ENCODE measurements at places on chromosomes 3 and 15.

DNA sequence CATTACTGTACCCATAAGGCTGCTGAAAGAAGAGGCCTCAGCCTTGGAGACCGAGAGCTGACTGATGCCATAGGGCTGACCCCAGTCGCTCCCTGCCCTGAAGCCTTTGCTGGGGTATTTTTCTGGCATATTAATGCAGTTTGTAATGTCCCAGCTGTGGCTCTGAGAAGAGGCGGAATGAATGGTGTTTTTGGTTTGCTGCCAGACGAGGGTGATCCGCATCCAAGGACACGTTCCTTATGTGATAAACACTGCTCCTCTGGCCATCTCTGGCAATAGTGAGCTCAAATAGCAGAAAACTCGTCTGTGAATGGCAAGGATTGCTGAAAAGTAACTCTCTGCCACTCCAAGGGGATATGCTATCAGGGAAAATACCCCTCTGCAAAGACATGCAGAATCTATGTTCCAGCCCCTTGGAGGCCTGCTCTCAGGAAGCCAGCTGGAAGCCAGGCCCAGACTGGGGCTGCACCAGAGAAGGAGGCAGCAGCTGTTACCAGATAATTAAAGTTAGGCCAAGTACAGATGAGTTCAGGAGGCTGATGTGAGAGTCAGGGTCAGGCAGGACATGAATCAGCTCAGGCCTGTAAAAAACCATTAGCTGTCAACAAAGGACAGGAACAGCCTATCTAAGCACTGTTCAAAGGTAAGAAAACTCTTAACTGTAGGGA lies 28.9 kb upstream of the KLHL6 start:
- DNase-seq: no peak

DNA sequence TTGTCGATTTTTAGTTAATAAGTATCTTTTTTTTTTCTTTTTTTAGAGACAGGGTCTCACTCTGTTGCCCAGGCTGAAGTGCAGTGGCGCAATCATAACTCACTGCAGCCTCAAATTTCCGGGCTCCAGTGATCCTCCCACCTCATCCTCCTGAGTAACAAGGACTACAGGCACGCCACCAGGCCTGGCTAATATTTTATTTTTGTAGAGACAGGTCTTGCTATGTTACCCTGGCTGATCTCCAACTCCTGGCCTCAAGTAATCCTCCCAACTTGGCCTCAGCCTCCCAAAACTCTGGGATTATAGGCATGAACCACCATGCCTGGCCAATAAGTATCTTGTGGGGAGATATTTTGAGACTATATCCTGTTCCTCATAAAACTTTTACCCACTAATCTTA lies 29.4 kb upstream of the ARID3B start:
- DNase-seq: no peak

DNA sequence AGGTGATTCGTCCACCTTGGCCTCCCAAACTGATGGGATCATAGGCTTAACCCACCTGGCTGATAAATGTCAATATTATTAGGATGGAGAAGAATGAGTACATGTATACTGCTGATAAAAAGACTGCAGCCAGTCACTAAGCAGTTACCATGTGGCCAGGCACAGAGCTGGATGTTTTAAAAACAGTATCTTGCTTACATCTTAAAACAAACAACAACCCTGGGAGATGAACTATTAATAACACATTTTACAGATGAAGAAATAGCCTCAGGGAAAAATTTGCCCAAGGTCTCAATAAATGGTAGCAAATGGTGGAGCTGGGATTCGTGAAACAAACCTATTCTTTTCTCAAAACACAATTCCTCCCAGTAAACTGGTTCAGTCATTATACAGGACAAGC lies 18.1 kb downstream of the IL17RD start:
- no peak for DNase-seq

DNA sequence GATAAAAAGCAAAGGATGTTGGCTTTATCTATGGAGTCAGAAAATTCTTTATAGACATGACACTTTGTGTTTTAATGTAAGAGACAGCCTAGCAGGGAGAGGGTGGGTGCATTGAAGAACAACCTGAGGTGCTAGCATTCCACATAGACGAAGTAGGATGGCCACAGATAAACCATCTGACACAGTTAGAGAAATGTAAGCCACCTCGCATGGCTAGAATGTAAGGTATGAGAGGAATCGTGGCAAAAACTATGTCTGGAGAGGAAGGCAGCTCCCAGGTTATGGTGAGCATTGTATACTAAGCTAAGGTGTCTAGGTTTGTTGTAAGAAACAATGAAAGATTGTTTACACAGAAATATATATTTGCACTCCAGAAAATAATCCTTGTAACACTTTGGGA lies 194.0 kb upstream of the SLITRK3 start:
- no peak for DNase-seq

DNA sequence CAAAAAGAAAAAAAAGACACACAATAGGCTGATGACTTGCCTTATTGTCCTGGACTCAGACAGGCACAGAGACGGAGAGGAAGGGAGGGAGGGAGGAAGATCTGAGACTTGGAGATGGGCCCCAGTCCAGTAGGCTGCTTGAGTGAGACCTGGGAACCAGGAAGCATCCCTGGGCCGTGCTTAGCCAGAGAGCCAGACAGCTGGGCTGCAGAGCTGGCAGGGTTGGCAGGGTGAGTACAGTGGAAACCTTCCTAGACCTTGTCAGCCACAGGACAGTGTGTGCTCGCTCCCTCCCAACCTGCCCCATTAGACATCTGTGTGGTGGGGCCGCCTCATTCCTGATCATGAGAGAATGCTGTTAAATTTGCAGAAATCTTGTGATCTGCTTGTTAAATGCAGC lies 107.9 kb upstream of the ALDH1A3 start:
- no peak for DNase-seq

GRCh38 chr15:51966192-51966591 lies 5.4 kb downstream of the LEO1 start:
- DNase-seq: no peak

DNA sequence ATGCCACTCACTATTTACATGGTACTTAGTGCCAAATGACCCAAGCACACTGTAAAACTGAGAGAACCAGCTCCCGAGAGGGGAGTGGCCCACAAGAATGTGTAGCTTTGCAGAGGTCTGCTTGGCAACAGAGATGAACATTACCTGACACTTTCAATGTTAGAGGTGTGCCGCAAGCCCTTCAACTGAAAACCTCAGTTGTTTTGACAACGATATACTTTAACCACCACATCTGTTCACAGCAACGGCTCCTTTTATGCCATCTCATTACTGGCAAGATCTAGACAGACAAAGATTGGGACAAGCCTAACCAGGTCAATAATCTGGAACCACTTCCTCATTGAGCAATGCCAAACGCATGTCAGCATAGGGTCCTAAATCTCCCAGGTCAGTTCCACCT lies 23.7 kb downstream of the NEK10 start:
- no peak for DNase-seq

DNA sequence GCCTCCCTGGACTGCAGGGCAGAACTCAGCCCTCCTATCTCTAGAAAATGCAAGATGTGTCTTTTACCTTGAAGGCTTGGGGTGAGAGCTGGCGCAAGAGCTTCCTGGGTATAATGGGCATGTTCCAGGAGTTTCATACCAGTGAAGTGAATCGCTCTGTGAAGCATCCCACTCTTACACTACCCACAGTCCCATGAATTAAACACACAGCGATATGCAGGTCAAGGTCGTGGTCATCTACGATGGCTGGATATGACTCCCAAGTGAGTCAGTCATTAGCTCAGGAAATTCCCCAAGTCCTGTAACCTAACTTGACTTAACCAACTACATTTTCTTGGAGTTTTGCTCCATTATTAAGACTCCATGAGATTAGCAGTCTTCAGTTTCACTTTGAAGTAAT lies 439.7 kb downstream of the NTRK3 start:
- peak; percentile 98 for DNase-seq

Data from HS-27A (cell line).